ENCODE measurements at places on chromosomes 7 and 10. TPM values are rescaled to one million over a fixed set of nuclear protein-coding genes. Genes with fewer than 3 reads are reported as not detected.

Gene BLOC1S2
- 42.1 TPM for total RNA-seq

Gene AZGP1
- not detected for total RNA-seq

Gene MUC12
- total RNA-seq, result not detected

Gene P4HA1
- 82.1 TPM for total RNA-seq
